ENCODE measurements at places on chromosomes 16 and 17. TPM values are rescaled to one million over a fixed set of nuclear protein-coding genes. Genes with fewer than 3 reads are reported as not detected.

The STAT5B gene
- total RNA-seq: 39.4 TPM

The KRTAP9-8 gene
- not detected for total RNA-seq

The FKBP10 gene
- total RNA-seq: 42.7 TPM

The ACSM3 gene
- 18.9 TPM for total RNA-seq

The KCNJ12 gene
- total RNA-seq: 10.0 TPM

The METTL26 gene
- total RNA-seq: 56.7 TPM

The PPL gene
- 5.2 TPM for total RNA-seq

The GINS2 gene
- total RNA-seq: 1.1 TPM

The GPR139 gene
- total RNA-seq: not detected

The CHST4 gene
- not detected for total RNA-seq

The KIF18B gene
- total RNA-seq: 0.08 TPM

The OTOP3 gene
- not detected for total RNA-seq

The CRYM gene
- 108 TPM for total RNA-seq

The CCDC92B gene
- not detected for total RNA-seq

The CDC27 gene
- total RNA-seq: 74.2 TPM

The E4F1 gene
- 11.8 TPM for total RNA-seq

The ZNF286A gene
- total RNA-seq: 18.3 TPM

The TPSAB1 gene
- total RNA-seq: 4.5 TPM

The ZNF205 gene
- 8.5 TPM for total RNA-seq

The TRAPPC1 gene
- total RNA-seq: 107 TPM

The KCNJ18 gene
- not detected for total RNA-seq

The NAGS gene
- 1.7 TPM for total RNA-seq

The CD19 gene
- not detected for total RNA-seq

The ENPP7 gene
- total RNA-seq: not detected

The PLXDC1 gene
- total RNA-seq: 14.6 TPM

The FOXC2 gene
- total RNA-seq: 3.7 TPM

The CD79B gene
- 1.1 TPM for total RNA-seq

The SLFN12L gene
- total RNA-seq: 0.23 TPM

The ACSM2A gene
- not detected for total RNA-seq

The OR2C1 gene
- not detected for total RNA-seq

The DDX5 gene
- total RNA-seq: 404 TPM

The NGFR gene
- total RNA-seq: 33.5 TPM

The FOXL1 gene
- total RNA-seq: 1.3 TPM

The LGALS9B gene
- not detected for total RNA-seq

The SYT17 gene
- 1.2 TPM for total RNA-seq

The NACA2 gene
- not detected for total RNA-seq

The CA7 gene
- total RNA-seq: not detected

The CDK12 gene
- 26.5 TPM for total RNA-seq

The KRT24 gene
- total RNA-seq: not detected

The CD300LB gene
- not detected for total RNA-seq

The SLC38A8 gene
- total RNA-seq: not detected

The DCUN1D3 gene
- total RNA-seq: 20.2 TPM

The CRYBA1 gene
- not detected for total RNA-seq

All from right cardiac atrium (tissue), 5 donors.